CD4-positive, alpha-beta T cell treated with Interleukin-15 for 1 hour (primary cell): ENCODE measurements at places on chromosomes 11 and 22.
A peak's percentile ranks its signal among the peaks of the same experiment; 100 is the strongest.

DNA sequence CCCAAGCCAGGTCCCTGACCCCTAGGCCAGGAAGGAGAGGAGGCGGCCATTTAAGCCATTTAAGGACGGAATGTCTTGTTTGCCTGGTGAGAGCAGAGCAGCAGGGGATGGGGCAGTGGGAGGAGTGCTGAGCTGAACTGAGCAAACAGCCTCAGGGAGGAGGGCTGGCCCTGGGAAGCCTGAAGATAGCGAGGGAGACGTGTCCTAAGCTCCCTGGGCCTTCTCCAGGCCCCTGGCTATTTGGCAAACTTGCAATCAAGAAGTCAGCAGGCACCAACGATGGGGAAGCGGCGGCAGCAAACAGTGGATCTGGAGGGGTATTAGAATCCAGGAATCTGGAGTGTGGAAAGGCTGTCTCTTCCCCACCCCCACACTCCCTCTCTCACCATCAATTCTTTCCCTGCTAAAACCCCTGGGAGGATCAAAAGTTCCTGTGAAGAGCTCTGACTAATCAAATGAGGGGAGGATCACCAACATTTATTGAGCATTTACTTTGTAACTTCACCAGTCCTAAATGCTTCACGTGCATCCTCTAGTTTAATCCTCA is 8.8 kb downstream of the BCL9L start:
- DNase-seq = no peak

DNA sequence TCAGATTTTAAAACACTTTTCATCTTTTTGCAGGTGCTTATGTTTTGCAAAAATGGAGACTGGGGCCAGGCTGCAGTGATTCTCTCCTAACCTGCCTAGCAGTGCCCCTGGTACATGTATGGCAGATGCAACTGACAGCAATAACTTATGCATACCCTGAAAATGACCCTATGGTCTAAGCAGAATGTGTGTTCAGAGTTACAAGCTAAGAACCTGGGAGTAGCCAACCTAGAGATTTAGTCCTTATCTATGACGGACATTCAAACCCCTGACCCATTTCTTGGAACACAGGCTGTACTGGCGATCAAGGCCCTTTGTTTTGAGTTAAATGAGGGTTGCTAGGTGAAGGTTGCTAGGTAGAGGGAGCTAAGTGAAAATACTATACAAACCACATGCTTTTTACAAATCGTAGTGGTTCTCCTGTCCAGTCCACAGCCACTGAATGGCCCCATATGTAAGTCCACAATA is 184.9 kb upstream of the SESN3 start:
- no peak for DNase-seq

GRCh38 chr11:108654994-108655631 is 9.8 kb upstream of the DDX10 start:
- no peak for DNase-seq

DNA sequence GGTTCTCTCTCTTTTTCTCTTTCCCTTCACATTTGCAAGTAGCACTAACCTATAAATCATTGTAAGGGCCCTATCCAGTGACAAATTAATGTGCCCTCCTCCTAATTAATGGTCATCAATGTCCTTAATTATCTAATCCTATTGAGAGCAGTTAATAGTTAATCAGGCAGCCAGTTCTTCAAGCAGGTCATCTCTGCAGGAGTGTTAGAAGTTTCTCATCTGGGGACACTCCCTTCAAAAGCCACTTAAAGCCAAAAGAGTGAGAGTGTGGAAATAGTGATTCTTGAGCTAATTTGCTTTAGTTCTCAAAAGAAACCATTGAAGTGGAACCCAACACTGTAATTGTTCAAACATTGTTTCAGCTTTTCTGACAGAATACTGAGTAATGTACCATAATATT is 141.6 kb downstream of the ELP4 start:
- no peak for DNase-seq

GRCh38 chr11:70668204-70669202 is 270.2 kb downstream of the CTTN start:
- DNase-seq = no peak

DNA sequence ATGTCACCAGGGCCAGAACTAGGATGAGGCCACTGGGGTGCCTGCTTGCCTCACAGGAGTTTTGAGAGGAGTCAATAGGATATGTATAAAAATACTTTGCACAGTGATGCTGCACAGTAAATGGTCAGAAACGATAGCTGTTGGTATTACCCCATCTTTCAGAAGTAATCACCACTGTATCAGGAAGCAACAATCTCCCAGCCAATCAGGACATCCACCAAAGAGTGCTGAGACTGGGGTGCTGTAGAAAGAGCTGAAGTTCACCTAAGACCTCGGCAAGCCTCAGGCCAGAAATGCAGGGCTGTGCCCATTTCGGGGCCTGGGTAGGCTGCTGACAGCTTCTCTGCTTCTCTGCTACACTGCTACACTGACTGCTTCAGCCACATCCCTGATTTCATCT is 17.4 kb downstream of the LMO2 start:
- DNase-seq = no peak

- no peak for DNase-seq
Measured at GRCh38 chr11:6397156-6397555, 6.9 kb downstream of the SMPD1 start.

- DNase-seq = no peak
Measured at GRCh38 chr11:9787260-9787659, 123.4 kb downstream of the SWAP70 start.

GRCh38 chr11:118928870-118929500 is 3.3 kb upstream of the BCL9L start:
- no peak for DNase-seq

DNA sequence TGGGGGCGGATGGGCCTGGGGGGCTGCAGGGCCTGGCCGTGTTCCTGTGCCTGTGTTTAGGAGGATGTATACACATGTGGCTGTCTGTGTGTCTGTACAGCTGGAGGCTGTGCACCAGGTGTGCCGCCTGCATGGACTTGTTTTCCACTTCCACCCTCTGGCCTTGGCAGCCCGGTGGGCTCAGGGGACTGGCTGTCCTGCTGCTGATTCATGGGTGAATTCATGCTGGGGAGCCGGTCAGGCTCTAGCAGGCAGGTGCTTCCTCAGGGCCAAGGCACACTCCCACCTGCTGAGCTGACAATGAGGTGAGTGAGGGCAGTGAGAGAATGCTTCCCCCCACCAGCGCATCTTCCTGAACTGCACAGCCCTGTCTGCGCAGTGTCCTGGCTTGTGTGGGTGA is 88.4 kb downstream of the CCDC81 start:
- no peak for DNase-seq

DNA sequence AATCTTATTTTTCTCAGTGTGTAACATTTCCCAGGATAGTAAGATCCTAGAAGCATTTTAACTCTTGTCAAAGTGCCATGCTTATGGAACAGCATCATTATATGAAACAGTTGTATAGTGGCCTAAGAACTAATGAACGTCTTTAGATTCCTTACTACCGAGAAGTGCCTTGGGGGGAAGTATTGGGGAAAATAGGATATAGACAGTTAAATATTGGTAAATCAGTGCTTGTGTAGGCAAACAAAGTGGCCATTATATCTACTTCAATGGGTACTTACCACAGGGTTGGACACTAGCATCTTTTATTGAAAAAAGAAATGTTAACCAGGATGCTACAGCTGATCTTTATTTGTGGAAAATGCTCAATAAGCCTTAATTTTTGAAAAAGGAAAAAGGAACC is 11.3 kb downstream of the FAR1 start:
- DNase-seq = no peak

DNA sequence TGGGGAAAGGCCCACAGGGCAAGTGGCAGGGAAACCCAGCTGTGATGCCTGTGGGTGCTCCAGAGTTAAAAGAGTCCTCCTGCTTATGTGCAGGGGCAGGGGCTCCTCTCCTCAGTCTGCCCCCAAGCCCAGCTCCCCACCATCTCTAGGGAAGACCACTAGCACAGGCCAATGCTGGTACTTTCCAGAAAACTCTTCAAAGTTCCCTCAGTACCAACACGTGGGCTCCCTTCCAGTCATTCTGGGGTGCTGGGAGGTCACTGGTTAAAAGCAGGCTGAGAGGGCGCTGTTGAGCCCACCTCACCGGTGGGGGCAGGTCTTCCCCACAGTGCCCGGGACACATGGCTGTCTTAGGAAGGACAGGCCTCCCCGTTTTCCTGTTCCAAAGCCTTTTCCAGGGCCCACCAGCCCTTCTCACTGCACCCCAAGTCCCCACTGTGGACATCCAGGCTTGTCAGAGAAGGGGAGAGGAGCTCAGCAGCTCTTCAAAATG is 154.6 kb downstream of the TRIM29 start:
- no peak for DNase-seq

- DNase-seq = no peak
Measured at GRCh38 chr11:65646958-65647701, 9.2 kb downstream of the SIPA1 start.

DNA sequence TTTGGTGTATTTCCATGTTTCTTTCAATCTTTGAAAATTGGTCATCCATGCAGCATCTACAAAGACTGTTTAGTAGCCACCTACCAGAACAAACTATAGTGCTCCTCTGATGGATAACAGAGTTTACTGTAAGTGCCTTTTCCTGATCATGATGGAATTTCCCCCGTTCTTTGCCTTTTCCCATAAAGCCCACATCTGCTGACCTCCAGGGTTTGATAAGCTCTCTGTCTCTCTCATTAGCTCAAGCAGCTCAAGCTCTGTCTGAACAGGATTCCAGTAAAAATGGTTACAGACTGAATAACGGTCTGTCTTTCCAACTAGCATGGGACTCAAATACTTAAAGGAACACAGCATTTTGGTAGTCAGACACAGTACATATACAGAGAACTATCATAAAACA is 308.4 kb upstream of the SORL1-AS1 start:
- no peak for DNase-seq

DNA sequence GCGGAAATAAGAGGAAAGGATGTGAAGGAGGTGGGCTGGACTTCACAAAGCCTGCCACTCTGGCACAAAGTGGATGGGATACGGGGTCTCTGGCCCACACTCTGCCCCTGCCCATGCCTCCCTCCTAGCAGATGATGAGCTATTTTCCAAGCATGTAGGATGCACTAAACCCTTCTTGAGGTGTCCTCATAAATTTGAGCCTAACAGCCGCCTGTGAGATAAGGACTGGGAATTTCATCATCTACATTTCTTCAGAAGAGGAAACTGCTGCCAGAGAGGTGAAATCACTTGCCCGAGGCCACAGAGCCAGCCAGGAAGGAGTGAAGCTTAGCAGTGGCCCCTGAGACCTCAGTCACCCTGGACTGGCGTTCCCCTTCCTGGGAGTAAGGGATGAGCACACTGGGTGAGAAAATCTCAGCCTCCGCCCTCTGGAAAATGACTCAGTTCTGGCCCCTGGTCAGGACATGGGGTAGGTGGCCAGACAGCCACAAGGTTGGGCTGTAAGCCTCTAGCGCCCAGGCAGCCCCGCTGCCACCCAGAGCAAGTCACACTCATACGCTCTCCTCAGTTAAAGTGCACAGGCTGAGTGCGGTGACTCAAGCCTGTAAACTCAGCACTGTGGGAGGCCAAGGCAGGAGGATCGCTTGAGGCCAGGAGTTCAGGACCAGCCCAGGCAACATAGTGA is 27.9 kb downstream of the MB start:
- DNase-seq = peak; percentile 72

GRCh38 chr11:69204941-69205742 is 49.4 kb downstream of the SMIM38 start:
- DNase-seq = no peak

- no peak for DNase-seq
Measured at GRCh38 chr22:27073601-27074425, 416.4 kb downstream of the MIAT start.

DNA sequence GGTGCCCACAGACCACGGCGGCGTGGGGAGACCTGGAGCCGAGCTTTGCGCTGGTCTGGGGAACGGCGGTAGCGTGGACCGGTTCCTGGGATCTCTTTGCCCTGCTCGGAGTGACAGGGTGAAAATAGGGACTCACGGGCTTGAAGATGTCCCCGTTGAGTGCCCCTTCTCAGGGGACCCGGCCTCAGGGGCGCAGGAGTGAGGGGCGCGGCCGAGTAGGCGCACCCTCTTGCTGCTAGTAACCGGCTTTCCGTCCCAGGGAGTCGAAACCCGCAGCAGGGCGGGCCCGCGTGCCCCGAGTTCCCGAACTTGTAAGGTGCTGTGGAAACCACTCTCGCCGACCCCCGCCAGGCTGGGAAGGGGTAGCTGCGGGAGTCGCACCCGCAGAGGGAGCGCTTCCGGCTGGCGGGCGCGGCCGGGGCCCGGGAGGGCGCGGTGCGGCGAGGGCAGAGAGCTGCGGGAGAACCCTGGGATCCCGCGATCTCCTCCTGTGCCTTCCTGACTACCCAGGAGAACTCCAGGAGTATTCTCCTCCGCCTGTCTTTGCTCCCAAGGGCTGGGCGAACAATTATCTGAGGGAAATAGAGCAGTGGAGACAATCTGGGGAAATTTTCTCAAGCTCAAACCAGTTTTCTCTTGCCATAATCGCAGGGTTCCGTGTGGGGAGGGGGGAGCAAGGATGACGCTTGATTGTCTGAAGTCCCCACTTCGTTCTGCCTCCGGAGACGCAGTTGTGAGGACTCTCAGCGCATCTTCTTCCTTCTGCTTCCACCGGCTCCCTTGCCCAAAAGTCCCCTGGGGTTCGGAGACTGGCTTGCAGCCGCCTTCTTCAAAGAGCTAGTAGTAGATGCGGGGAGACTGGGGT is 666 bp downstream of the NELL1 start:
- no peak for DNase-seq

GRCh38 chr11:34302046-34302921 is 55.5 kb downstream of the ABTB2 start:
- DNase-seq = no peak

- no peak for DNase-seq
Measured at GRCh38 chr22:50134481-50134880, 36.0 kb upstream of the PANX2 start.

- peak; percentile 58 for DNase-seq
Measured at GRCh38 chr11:1780700-1781592, 17.2 kb upstream of the CTSD start.

DNA sequence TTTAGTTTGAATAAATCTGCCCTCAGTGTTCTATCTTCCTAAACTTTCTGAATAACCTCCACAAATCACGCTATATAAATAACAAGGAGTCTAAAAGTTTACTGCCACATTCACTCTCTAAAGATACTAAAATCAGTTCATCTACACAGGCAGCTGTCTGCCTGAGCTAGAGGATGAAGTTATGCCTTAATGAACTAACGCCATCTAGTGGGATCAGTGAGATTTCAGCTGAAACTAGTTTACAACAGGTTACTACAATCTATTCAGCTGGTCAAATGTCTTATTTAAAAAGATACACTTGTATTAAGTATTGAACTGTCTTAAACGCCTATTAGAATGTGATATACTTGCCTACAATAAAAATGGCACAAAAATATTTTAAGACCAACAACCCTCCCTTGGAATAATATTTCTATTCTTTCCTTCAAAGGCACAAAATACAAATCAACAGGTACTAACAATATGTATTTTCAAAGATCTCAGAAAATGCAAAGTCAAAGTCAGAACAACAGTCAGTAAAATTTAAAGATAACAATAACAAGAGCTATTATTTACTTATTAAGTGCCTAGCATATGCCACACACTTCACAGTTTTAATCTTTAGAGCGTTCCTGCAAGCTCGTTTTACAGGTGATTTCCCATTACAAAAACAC is 84.1 kb downstream of the LARGE2 start:
- DNase-seq = peak; percentile 30

GRCh38 chr11:25876456-25876965 is 455.4 kb upstream of the ANO3 start:
- DNase-seq = no peak

GRCh38 chr11:6693342-6694228 is 10.4 kb upstream of the MRPL17 start:
- peak; percentile 21 for DNase-seq

- DNase-seq = no peak
Measured at GRCh38 chr11:111082664-111083063, 162.9 kb upstream of the POU2AF2 start.

GRCh38 chr22:24482575-24482974 is 12.6 kb upstream of the UPB1 start:
- no peak for DNase-seq
